ENCODE measurements at places on chromosomes 1 and 21.

DNA sequence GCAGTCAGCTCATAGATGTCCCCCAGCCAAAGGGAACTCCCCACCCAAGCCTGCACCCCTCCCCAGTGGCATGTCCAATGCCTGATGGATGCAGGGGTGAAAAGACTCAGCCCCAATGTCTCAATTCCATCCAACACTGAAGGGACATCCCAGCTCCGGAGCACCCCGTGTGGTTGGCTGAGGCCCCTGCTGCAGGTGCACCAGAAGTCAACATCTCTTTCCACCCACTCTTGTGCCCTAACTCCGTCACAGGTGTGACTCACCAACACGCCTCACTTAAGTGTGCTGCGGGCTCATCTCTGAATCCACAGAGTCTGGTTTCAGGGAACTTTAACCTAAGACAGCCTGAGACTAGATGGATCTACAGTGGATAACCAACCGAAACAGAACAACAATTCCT is 40.9 kb upstream of the ZBTB18 start:
- no peak for DNase-seq

GRCh38 chr1:155527677-155528076 is 34.9 kb downstream of the ASH1L start:
- no peak for DNase-seq

DNA sequence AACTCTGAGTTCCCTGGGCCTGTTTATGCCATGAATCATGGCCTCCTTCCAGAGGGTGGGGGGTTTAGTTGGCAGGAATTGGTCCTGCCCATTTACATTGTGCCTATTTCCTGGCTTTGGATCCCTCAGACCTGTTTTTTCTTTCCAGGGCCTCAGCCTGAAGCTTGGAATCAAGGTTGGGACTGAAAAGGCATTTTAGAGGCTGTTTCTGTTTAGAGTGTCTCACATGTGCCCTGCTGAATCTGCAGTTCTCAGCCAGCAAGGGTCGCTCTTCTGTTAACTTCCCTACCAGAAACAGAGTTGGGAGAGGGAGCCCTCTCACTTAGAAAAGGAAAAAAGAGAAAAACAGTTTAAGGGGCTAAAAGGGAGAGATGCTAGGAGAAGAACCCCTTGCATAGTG is 191.1 kb downstream of the PTPRC start:
- peak; percentile 38 for DNase-seq

DNA sequence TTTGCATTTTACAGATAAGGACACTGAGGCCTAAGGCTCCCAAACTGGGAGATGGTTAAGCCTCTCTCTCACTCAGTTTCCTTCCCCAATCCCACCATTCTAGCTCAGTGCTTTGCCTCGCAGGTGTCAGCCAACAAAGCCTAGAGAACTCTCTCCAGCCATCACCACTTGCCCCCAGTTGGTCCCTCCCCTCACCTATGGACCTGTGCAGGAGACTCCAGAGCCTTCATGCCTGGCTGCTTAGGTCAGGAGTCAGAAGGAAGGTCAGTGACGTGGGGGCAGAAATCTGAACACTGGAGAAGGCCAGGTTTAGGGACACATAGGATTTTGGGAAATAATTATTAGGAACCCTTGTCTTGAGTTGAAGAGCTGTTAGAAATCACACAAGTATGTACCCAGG is 295.3 kb downstream of the PTPRU start:
- no peak for DNase-seq

GRCh38 chr1:75643460-75643859 is 32.5 kb upstream of the SLC44A5 start:
- DNase-seq = no peak

- peak; percentile 20 for DNase-seq
Observed at GRCh38 chr1:45952072-45952471, 148.7 kb downstream of the MAST2 start.

GRCh38 chr21:30083225-30083945 is 83.2 kb downstream of the CLDN17 start:
- DNase-seq = no peak

DNA sequence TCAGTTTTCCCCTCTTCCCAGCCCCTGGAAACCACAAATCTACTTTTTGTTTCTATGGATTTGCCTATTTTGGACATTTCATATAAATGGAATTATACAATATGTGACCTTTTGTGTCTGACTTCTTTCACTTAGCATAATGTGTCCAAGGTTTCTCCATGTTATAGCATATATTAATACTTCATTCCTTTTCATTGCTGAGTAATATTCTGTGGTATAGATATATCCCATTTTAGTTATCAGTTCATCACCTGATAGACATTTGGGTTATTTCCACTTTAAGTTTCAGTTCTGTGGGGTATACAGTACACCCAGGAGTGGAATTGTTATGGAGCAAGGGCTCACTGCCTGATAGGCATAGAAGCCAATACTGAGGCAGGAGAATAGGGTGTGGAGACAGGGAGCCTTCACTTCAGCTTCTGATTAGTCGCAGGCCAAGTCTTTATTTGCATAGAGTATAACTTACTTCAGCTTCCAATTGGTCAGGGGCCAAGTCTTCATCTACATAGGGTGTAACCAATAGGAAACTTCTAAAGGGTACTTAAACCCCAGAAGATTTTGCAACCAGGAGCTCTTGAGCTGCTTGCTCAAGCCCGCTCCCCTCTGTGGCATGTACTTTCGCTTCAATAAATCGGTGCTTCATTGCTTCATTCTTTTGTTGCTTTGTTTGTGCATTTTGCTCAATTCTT is 8.3 kb upstream of the NVL start:
- DNase-seq = no peak

DNA sequence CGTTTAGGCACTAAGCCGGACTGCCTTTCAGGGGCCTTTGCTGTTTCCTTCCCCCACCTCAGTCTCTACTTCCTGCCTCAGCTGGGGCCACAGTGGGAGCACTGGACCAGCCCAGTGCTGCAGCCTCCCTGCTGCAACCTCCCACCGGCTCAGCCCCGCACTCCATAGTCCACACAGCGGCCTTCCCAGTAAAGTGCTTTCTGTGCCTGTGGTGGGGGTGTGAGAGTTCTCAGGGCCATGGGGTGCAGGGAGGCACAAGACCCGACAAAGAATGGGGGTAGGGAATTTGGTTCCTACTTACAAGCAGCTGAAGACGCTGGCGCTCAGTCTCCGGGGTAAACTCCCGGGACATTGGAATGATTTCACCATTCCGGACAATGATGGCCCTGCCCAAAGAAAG is 3.5 kb downstream of the PPM1J start:
- no peak for DNase-seq

DNA sequence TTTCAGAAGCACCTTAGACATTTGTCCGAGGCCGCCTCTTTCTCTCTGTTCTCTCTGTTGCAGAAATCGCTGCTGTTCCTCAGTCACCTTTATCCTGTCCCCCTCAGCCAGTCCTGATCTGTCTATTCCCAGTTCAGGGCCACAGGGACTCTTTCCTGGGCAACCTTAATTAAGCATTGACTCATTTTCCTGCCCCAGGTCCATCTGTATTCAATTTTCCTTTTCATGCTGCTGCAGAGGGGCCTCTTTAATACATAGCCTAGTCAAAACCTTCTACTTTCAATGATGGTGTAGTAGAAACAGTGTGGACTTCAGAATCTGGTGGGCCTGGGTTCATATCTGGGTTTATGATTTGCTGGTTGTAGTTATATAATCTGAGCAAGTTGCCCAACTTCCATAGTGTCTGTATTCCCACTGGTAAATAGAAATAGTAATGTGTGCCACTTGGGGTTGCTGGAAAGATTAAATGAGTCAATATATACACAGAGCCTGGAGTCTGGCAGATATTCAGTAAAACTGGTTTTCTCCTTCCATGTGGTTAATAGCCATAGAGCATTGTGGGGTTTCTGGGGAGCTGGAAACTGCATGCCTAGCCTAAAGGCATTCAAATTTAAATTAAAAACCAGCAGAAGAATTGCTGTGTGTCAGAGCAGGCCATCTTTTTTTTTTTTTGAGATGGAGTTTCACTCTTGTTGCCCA is 4.5 kb downstream of the TRAF5 start:
- peak; percentile 55 for DNase-seq
